ENCODE measurements at places on chromosomes 7 and 10.

GRCh38 chr7:105060437-105060836, 46.4 kb downstream of the KMT2E start:
- no peak for DNase-seq

DNA sequence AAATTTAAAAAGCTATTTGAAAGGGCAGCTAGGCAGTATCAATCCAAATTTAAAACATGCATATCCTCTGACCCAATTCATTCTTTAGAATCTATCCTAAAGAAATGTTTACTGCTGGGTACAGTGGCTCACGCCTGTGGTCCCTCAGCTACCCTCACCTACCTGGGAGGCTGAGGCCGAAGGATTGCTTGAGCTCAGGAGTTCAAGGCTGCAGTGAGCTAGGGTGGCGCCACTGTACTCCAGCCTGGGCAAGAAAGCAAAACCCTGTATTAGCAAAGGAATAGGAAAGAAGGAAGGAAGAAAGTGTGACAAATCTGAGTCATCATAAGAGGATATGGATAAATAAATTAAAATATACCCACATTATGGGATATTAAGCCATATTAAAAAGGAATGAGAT, 36.3 kb downstream of the C7orf33 start:
- DNase-seq: no peak

- no peak for DNase-seq
Measured at GRCh38 chr7:36216063-36216684, 63.1 kb downstream of the EEPD1 start.

DNA sequence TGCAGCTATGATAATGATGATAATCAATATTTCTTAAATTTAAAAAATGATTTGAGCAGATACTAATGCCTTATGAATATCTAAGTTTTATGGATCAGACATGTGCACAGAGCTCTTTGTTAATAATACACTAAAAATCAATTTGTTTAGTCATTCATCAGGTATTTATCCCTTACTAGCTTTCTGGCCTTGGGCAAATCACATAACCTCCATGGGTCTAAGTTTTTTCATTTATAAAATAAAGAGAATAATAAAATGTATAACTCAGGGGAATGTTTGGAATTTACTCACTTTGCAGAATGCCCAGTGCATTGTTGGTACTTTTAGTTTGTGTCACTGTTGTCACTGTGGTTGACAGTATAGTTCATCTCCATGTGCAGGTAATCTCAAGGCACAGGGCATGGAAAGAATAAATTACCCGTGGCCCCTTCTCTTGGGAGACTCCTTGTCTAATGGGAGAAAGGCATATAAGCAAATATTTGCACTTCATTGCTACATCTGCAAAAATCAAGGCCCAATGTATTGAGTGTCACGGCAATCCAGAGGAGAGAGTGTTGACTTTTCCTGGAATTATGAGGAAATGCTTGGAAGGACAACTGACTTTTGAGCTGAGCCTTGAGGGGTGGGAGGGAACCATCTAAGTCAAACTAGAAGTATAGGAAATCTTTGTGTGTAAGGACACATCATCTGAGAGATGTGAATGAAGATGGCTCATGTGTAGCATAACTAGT, 64.7 kb upstream of the CTTNBP2 start:
- no peak for DNase-seq

GRCh38 chr7:16668049-16668858, 22.3 kb downstream of the BZW2 start:
- DNase-seq: no peak

DNA sequence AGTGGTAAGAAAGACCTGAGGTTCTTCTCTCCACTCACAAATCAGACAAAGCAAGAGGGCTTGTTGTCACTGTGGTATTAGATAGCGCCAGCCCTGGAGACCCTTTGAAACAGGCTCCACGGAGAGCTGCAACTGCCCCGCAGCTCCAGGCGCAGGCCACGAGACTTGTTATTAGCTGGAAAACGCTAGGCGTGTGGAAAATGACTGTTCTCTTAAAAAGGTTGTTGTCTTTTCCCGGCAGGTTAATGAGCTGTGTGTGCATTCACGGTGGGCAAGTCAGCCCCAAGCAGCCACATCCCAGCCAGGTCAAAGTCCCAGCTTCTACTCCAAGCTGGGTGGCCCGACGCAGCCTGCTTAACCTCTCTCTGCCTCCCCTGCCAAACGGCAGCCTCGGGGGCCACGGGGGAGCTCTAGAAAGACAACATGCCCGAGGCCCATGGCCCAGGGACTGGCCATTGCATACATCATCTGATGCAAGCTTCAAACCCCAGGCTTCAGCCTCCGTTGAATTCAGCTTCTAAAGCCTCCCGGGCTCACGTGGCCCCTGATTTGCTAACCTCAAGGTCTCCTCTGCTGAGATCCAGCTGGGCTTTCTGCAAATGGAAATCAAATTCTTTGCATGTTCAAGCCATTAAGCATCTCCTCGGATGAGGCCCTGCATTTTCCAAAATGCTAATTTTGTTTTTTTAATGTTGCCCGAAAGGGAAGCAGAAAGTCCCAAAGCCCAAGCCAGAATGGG, 61.3 kb upstream of the DNAAF5 start:
- no peak for DNase-seq

DNA sequence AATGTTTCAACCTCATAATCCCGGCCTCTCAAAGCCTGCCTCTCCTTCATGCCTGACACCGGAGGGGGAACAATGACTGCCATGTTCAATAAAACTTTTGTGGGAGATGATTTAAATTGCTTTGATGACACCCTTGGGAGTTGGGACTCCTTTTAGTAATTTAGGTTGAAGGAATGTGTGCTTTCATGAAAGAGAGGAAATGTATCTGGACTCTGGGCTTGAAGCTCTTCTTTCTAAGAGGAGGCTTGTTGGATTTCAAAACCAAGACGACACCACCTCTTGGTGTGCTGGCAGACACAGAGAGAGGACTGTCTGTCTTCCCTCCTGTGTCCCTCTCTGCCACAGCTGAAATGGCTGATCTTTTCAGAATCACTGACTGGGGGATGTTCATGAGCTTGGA, 168.1 kb downstream of the GALNT17 start:
- DNase-seq: no peak

DNA sequence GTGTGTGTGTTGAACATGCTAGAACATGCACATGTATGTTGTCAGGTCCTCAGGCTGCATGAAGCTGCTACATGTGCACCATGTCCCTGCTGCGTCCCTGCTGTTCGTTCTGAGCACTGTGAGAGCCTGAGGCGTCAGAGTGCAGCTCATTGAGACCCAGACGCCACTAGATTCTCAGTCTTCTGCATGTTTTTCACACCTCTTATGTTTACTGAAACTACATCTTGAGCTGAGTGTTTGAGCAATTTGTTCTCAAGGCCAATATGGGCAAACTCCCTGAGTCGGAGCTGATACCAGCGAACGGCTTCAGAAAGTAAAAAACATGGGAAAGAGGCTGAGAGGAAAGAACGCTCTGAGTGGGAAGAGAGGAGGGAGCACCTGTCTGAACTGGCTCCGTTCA, 350.4 kb downstream of the PAXIP1 start:
- no peak for DNase-seq

- no peak for DNase-seq
Measured at GRCh38 chr7:109407756-109408155, 838.1 kb downstream of the DNAJB9 start.

DNA sequence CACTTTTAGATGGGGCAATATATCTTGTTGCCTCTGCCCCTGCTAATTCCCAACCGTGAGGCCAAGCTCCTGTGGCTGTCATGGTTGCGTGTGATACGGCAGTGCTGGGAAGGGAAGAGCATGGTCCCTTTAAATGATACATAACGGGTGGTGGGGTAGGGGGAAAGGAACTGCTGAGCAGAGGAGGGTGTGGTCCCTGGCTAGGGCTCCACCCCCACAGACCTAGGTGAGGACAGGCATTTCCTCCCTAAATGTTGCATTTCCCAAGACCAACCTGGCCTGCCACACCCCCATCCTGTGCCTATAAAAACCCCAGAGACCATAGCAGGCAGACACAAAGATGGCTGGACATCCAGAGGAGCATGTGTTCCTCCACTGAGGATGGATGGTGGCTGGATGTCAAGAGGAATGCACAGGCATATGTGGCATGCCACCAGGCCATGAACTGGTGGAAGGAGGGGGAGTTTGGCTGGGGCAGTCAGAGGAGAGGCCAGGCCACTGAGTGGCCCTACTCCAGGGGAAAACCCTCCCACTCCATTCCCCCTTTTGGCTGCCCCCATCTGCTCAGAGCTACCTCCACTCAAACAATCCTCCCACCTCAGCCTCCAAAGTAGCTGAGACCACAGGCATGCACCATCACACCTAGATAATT, 104.0 kb downstream of the PLXDC2 start:
- no peak for DNase-seq

- no peak for DNase-seq
Measured at GRCh38 chr10:131762789-131763696, 137.8 kb upstream of the PPP2R2D start.

DNA sequence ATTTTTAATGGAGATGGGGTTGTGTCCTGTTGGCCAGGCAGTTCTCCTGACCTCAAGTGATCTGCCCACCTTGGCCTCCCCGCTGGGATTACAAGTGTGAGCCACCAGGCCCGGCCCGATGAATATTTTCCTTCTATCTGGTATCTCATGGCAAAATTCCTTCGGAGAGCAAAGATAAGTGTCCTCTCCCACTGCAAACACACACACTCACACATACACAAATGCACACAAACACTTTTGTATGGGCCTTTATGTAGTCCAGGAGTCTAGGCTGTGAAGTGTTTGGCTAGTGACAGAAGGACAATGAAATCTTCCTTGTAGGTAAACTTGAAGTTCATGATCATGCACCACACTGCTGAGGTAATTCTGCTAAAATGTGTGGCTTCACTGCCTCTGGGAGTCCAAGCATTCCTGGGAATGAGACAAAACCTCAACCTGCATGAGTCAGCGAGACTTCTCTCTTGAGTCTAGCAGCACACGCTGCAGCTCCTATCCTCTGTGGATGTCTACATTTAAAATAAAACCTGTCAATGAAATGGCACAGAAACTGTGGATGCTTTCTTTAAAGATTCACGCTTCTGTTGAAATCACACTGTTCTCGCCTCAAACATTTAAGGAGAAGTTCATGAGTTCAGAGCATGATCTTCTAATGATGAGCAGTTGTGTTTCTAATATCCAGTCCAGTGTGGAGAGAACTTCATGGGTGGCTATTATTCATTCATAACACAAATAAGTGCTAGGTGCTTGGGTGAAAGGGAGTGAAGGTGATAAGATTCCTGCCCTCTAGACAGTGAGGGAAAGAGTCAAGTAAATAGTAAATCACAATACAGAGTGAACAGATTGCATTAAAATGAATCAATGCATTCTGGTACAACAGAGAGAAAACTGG, 96.5 kb downstream of the NRP1 start:
- DNase-seq: no peak

DNA sequence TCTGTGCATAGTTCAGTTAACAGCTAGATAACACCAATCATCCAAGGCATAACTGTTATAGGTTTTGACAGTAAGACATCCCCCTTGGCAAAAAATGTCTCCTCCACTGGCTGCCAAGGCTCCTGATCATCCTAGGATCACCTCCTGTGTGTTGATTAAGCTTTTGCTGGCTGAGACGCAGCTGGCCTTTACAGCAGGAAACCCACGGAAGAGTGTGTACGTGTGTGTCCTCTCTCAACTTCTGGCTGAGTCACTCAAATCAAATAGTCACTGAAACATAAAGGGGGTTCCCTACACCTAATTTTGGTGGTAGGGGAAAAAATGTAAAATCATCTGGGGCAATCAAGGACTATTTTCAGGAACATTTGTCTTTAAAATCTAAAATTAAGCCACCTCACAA, 208.8 kb downstream of the CTNNA3 start:
- no peak for DNase-seq

DNA sequence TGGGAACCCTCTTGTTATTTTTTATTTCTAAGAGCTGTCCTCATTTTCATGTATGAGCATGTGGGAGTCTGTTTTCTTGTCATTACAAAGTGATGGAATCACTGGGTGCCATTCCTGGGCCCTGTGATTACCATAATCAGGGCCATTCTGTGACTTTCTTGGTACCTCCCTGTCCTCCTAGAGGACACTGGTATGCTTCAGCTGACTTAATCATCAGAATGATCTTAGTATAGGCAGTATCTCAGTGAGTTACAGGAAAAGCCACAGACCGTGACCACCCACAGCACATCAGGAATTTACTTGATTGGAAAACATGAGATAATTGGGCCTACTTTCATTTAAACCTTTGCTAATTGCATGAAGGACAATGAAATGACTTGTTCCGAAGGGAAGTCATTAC, 7.2 kb downstream of the NOM1 start:
- DNase-seq: no peak

DNA sequence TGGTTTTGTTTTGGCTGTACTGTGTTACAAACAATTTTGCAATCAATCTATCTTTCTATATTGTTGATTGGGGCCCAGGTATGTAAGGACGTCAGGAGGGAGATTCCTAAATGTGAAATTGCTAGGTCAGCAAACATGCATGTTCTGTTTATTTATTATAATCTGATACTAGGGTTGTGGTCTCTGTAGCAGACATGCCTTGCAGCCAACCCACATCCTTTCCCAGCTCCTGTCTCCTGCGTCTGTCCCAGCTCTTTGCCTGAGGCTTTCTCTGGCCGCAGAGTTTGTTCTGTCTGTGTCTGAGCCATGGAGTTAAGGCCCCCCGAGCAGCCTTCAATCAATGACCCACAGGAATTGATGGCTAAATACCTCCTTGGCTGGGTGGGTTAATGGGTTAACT, 124.0 kb upstream of the ZEB1 start:
- DNase-seq: no peak

DNA sequence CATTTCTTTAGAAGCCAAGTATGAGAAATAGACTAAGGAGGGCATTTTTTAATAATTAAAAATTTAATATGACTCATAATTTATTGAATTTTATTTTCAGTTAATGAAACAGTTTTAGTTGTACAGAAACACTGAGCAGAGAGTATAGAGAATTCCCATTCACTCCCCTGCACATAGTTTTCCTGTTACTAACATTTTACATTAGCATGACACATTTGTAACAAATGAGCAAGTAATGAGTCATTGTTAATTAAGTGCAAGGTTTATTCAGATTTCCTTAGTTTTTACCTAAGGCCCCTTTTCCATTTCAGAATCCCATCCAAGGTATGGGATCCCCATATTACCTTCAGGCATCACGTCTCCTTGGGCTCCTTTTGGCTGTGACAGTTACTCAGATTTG, 271.5 kb upstream of the FZD8 start:
- DNase-seq: no peak

GRCh38 chr7:33802600-33802999, 102.7 kb upstream of the BMPER start:
- no peak for DNase-seq

DNA sequence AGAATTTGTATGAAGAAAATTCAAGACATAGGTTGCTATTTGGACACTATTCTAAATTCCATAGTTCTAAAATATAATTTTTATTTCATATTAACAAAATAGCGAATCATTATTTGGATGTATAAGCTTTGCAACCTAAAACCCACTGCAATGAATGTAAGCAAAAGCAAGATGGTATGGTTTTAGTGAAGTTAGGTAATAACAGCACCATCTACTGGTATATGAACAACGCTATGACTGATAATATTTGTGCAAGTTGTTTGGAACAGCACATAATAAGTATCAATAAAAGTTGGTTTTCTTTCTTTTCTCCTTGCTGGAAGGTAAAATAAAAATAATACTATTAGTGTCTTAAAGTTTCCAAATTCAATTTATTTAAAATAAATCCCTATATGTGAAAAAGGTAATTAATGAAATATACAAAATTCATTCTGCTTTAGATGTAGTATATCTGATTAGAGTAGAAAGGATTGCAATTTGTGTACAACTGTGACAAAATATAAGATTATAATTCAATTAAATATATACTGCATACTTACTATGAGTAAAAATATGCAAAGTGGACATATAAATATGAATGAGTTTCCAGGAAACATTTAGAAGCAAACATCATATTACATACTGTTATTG, 79.0 kb upstream of the LSM8 start:
- DNase-seq: no peak
